ENCODE measurements at places on chromosomes 11 and 22. TPM values are rescaled to one million over a fixed set of nuclear protein-coding genes. Genes with fewer than 3 reads are reported as not detected.
A peak's percentile ranks its signal among the peaks of the same experiment; 100 is the strongest.

- no peak for DNase-seq
These were observed 104.0 kb upstream of the TOP3B start for GRCh38 chr22:22086501-22087158.

GRCh38 chr11:57566905-57567514 is 462 bp downstream of the UBE2L6 start:
- no peak for DNase-seq

- DNase-seq = no peak
These were observed 9.9 kb upstream of the TALDO1 start for GRCh38 chr11:737366-737765.

Gene HOATZ
- not detected for total RNA-seq

Gene TRIM49D1
- total RNA-seq = not detected

GRCh38 chr11:102241026-102241425 is 76.3 kb upstream of the BIRC3 start:
- DNase-seq = no peak

- DNase-seq = no peak
These were observed 24.0 kb downstream of the ANKK1 start for GRCh38 chr11:113411536-113411935.

Gene RTCB
- 44.5 TPM for total RNA-seq

DNA sequence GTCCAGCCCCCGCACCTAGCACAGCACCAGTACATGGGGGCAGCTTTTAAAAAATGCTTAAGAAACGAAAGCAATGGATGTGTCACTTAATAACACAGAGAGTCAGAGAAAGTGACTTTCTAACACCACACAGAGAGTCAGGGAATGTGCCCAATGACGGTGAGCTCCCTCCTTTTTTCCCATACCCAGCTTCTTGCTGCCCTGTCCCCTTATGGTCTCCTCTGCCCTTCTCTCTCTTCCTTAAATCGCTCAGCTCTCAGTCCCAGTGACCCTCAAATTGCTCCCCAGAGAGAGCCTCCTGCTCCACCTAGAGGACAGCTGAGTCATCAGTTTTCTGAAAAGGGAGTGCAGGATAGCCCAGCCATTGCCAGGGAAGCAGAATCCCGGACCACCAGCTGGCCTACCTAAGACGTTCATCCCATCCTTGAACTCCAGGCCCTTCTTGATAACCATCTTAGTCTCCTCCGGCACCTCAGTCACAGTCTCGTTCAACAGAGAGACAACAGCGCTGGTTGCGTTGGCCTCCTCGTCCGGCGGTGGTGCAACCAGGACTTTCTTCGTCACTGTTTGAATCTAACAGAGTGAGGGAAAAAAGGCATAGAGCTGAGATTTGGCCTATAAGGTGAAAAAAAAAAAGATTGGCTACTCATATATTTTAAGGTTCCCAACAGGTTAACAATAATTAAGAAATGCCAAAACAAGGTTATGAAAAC is 113.5 kb downstream of the SLC1A2 start:
- no peak for DNase-seq

DNA sequence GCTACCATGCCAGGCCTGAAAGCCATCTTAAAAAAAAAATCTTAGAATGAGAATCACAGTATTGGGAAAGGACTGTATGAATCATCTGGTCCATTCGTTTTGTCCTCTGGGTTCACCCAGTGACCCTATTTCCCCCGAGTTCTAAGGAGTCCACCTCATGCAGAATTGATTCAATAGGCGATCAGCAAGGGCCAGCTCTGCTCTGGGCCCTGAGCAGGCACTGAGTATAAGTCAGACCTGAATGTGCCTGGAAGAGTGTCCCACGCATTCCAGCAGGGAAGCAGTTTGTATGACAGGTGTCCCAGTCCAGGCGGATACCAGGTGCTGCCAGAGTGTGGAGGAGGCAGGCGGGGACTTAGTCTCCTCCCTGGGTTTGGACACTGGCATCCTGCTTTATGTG is 883 bp upstream of the HMOX1 start:
- DNase-seq = no peak

DNA sequence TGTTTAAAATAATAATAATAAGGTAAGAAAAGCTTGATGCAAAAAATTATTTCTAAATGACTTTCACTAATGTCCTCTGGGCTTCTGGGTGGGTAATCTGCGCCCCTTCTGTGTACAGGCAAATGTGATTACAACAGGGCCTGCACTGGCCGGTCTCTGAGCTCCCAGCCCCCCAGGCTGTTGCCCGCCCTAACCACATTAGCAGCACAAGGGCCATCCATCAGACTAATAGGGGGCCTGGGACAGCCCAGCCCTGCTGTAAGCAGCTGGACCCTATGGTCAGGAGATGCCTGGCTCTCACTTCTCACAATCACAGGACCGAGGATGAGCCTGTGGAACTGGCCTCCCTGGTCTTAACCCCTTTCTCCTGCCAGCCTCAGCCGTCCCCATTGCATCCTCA is 388.4 kb downstream of the BUD13 start:
- no peak for DNase-seq

DNA sequence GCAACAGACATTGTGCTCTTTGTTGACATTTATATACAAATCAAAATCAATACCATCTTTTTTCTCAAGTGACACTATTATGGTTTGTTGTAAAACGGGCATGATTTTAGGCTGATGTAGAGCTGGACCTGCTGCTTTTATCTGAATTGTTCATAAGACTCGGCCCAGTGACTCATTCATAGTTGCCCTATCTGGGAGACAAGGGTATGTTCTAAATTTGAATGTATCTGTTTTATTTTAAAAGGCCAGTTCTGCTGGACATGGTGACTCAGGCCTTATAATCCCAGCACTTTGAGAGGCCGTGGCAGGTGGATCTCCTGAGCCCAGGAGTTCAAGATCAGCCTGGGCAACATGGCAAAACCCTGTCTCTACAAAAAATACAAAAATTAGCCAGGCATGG is 39.3 kb downstream of the CEP295 start:
- DNase-seq = no peak

GRCh38 chr11:112564228-112564955 is 303.7 kb upstream of the PLET1 start:
- DNase-seq = peak; percentile 37

Gene MYO7A
- 3.2 TPM for total RNA-seq

DNA sequence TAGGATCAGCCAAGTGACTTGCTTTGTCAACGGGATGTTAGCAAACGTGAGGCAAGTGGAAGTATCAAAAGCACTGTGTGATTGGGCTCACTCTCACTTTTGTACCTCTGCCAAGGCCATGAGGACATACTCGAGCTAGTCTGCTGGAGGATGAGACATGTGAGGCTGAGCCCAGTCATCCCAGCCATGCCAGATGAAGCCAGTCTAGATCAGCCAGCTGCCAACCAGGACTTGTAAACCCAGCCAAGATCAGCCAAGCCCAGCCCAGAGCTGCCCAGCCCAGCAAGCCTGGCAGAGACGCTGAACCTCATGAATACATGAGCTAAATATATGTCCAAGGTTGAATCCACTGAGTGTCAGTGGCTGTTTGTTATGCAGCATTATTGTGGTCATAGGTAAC is 369.7 kb downstream of the MN1 start:
- no peak for DNase-seq

Gene F2
- total RNA-seq = not detected

DNA sequence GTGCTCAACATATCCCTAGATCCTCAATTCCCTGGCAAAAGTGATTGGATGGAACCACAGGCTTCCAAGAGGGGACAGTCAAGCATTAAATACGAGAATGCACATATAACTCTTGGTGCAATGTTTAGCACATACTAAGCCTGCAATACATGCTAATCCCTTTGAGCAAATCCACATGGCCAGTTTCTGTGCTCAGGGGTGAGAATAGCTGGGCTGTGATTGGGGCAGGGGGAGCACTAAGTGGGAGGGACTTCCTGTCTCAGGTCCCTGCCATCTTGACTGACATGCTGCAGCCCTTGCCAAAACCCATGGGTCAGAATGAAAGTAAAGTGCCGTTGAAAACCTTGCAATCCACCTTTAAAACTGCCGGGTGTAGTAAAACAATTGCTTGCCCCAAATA is 2.7 kb upstream of the ADAMTS15 start:
- no peak for DNase-seq

- no peak for DNase-seq
These were observed 67.5 kb upstream of the PHF21B start for GRCh38 chr22:45077286-45077685.

GRCh38 chr11:131871006-131871405 is 500.6 kb downstream of the NTM start:
- no peak for DNase-seq

- DNase-seq = peak; percentile 14
These were observed 227.5 kb upstream of the ZC3H12C start for GRCh38 chr11:109865548-109866186.

Gene CHKA
- total RNA-seq = 8.7 TPM

GRCh38 chr11:60375316-60375715 is 3.0 kb upstream of the MS4A7 start:
- DNase-seq = no peak

DNA sequence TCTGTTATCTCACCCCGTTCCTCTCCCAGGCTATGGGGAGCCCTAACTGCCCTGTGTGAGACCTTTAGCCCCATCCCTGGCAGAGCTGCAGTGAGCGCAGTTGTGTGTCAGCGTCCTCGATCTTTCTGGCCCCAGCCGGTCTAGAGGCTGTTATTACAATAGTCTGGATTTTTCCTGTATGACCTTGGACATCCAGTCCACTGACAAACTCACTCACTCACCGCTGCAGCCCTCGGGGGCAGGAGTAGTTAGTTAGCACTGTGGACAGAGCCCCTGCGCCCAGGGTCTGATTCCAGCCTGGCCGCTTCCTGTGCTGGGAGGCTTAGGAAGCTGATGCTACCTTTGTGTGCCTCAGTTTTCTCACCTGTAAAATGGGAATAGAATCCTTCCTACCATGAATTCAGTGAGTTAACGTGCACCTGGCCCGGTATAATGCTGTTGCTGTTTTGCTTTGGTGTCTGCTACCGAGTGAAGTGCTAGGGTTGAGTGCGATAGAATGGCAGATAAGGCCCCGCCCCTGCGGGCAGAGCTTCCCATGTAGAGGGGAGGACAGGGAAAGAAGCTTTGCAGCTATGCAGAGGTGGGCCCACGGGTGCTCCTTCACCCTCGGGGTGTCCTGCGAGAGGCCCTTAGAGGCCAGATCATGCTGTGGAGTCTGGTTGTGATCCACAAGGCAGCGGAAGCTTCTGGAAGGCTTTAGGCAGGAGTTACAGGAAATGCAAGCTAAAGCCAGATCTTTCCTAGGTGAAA is 3.0 kb downstream of the LRP5 start:
- no peak for DNase-seq

GRCh38 chr11:102191832-102192231 is 81.6 kb downstream of the YAP1 start:
- no peak for DNase-seq

DNA sequence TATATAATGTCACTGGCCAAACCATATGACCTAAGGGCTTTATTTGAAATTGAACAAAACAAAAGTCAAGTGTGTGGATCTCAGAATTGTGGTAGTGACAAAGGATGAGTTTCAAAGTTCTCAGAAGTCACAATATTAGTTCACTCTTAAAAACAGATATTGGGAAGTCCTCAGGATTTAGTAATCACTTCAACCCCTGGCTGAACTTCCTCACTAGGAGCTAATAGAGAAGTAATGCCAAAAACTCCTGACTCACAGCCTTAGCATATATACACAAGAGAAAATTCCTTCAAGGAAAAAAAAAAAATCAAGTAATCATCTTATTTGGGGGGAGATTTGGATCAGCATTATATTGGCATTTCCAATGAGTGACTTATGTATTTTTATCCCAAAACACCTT is 75.6 kb upstream of the APOA1 start:
- DNase-seq = no peak

DNA sequence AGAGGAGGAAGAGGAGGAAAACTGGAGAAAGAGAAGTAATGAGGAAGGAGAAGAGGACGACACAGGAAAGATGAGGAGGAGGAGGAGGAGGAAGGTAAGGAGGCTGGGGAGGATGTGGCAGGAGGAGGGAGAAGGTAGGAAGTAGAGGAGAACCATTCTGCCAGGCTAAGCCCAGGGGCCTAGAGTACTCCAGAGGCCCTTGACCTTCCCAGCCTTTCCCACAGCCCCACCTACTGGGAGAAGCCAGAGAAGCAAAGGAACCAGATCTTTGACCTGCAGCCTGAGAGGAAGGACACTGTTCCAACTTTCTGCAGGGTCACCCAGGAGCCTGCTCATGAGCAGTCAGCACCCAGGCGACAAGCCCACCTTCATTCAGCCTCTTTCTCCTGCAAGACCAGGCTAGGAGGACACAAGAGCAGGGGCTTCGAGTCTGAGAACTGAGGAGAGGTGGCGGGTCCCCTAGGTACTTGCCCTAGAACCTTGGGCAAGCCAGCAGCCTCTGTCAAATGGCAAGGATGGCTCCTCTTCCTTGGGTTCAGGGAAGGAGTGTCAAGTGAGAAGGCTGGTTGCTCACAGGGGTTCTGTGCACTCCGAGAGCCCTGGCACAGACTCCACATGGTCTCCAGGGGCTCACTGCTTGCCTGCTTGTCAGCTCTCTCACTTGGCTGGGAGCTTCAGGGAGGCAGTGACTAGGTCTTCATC is 27.9 kb upstream of the OAF start:
- DNase-seq = peak; percentile 53

Gene POLD3
- total RNA-seq = 6.2 TPM

- no peak for DNase-seq
These were observed 30.6 kb downstream of the SCGB1A1 start for GRCh38 chr11:62449451-62449851.

Gene MED19
- 9.4 TPM for total RNA-seq

DNA sequence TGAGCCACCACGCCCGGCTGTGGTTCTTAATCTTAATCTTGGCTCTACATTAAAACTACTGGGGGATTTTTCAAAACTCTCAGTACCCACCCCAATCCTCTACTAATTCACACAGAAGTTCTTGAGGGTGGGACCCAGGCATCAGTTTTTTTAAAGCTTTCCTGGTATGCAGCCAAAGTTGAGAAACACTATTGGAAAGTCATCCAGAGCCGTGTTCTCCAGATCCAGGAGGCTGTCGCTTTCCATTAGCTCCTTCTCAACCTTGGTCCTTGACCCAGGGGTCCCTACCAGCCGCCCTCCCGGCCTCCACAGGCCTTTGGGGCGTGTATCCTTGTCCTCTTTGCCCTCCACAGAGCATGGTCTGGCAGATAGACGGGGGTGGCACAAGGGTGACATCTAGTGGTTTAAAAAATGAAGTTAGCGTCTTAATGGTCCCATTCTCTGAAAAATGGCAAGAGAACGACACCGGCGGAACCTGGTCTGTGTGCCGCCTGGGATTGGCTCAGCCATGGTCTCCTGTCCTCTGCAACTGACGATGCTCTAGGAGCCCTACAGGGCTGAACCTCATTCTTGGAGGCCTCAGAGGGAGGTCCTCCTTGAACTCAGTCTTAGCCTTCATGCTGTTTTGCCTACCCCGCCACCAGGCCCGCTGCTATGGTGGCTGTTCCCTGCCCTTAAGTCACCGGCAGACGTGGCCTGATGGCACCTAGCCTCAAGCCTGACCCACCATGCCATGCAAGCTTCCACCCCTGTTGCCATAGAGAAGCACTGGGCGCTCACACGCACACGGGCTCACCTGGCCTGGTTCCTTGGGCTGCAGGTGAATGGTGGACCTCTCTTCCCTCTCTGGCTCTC is 152.0 kb upstream of the SYN3 start:
- DNase-seq = no peak

- DNase-seq = no peak
These were observed 127.5 kb downstream of the APIP start for GRCh38 chr11:34788642-34789041.

Gene CYP2D6
- total RNA-seq = 0.16 TPM
